ENCODE measurements at places on chromosomes 6 and 20.

DNA sequence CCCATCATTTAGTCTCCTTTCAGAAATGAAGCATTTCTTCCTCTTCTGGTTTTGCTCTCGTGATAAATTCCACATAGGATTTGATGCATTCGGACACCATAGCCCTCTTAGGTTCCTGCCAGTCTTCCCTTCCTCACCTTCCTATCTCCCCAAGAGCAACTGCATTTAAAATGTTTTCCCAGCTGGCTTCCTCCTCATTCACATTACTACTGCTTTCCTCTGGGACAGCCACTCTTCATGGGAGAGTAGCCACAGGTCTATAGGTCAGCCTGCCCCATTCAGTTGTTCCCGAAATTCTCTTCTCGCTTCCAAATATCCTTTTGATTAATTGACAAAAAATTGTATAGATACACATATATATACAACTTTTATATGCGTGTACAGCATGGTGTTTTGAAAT, 214.2 kb upstream of the PDE10A start:
- no peak for DNase-seq

- no peak for DNase-seq
Measured at GRCh38 chr6:24332317-24332716, 25.5 kb downstream of the DCDC2 start.

DNA sequence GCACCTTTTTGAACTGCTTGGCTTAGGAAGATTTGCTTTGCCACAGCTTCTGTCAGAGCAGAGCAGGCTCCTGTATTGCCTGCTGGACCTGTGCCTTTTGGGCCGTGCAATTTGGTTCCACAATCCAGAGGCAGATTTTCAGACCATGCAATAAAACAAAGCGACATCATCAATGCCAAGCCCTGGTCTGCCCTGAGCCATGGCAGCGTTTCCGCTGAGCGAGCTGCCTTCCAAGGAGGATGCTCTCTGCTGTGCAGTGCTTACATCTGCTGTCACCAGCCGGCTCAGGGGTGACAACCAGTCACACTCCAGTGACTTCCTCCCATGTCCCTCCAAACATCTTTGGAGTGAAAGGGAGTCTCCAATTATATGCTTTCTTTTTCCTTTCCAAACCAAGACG, 282.2 kb downstream of the CDH26 start:
- DNase-seq, result no peak

DNA sequence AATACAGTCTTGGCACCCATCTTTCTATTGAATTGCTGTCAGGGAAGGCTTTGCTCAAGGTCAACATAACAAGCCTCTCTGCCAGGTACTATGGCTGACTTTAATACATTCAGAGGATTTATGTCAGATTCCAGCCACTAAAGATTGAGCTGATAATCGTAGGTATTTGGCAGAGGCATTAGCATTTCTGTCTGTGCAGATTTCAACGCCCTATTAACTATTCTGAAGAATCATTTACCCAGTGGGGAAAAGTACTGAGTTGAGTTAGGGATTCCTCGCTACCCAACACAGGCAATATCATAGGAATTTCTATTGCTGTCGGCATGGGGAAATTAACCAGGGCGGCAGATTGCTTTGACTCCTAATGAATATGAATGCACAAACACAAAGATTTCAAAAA, 233.7 kb upstream of the SPTLC3 start:
- no peak for DNase-seq

- no peak for DNase-seq
Measured at GRCh38 chr20:2701671-2702081, 9.1 kb downstream of the EBF4 start.

DNA sequence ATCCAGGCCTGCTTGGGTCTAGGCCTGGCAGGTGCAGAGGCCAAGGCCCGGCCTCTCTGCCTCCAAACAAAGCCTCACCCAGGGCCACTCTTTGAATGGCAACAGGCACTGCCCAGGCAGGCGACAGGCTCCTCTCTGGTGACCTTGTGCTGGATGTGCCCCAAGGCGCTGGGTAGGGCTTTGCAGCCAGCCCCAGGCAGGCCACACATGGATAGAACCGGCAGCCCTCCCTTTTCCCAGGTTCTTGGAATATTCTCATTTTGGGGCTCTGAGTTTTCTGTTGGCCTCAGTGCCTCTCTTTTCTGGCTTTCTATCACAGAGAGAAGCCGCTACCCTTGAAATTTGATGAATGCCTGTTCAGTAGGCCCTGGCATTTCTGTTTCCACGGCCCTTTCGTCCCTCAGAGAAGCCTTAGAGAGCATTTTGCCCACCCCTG, 18.9 kb downstream of the PKIG start:
- DNase-seq, result no peak

DNA sequence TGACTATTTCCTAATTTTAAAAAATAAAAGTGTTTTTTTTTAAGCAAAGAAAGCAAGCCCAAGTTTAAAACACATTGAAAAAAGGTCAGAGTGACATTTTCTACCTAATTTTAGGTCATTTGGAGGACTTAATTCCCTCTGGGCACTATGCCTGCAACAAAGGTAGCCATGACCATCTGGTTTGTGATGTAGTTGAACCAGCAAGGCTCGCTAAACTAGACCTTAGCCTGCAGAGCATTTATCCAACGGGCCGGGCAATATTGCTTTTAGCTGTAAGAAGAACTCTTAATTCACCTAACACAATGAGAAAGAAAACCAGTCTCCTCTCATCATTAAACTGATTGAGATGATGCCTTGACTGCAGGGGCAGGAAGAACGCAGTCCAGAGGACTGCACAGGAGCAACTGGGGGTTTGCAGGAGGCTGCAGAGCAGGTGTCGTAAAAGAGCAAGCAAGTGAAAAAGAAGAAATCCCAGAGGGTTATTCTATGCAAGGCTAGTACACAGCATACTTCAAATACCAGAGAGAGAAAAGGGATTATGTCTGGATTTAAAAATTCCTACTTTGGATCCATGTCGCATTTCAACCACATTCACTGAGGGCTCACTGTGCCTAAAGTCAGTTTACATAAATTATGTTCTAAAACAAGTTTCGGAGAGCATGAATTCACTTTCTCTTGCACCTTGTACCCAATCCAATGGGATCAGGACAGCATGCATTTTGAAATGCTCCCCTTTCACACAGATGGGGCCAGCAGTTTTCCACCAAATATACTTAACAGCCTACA, 12.8 kb downstream of the TRAF3IP2 start:
- DNase-seq, result no peak

DNA sequence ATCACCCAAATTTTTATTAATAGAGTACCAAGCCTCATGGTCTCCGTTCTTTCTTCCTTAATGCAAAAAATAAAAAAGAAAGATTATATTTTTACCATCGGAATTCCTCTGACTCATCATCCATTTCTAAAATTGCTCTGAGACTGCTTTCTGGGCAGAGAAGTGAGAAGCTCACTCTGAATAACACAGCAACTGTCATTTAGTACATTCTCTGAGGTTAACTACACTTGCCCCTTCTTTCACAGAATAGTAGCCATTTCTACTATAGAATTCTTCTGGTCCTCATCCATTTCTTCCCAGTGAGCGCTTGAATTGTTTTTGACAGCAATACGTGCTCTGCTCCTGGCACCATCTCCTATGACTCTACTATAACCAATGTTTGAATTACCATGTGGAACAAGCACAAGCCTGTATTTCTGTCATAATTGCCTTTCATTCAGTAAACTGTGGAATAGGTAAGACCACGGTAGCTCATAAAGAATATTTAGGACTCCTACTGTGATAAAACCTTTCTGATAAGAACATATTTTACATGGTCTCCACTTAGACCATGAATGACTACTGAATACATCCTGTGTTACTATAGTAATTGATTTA, 435.5 kb upstream of the NRSN1 start:
- no peak for DNase-seq

DNA sequence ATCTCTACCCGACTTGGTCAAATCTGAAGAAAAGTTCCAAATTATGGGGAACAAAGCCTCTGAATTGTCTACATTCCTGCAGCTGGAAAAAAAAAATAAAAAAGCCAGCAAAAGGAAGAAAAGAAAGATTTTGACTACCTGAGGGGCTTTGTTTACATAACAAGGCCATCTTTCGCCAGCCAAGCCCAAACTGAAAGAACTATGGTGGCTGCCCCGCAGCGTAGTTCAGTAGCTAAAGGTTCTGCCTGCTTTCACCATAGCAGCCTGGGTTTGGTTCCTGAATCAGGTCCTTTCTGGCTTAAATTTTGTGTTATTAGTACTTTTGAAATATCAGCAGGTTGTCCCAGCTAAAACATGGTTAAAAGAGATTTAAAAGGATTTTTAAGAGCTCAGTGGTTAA, 35.4 kb downstream of the ZNF133 start:
- no peak for DNase-seq

DNA sequence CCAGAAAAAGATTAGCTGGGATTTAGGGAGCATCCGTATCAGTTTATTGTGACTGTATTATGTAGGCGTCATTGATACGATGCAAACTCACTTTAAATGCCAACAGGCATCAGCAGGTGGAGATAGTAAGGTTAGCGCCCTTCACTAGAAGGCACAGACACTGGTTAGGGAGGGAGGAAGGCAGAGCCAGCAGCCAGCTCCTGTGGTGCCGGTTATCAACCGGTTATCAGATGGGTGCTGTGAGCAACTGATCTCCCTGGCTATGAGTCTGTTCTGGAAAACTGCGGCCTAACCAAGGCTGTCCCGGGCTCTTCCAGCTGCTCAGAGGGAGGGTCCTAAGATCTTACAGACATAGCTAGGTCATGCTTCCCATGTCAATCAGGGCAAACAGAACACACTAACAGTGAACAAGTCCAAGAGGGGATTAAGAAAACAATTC, 47.5 kb upstream of the CD93 start:
- no peak for DNase-seq

DNA sequence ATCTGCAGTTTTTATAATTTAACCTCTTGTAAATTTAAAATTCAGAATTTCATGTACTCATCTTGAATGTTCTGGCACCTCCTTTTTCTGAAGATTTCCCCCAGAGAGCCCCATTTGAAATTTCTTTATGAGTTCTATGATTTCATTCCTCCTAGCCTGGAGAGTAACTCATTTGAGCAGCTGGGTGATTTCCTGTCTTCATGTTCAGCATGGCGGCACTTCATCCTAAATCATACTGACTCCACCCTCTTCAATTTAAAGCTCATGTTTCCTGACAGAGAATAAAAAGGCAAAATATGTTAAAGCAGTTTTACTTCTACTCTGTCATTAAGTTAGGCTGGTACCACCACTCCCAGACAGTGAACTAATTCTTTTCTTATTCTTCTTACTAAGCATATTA, 250.9 kb upstream of the POU3F2 start:
- DNase-seq, result no peak

- no peak for DNase-seq
Measured at GRCh38 chr6:105058316-105058715, 101.4 kb downstream of the LIN28B start.

GRCh38 chr6:2164481-2164880, 80.9 kb downstream of the GMDS start:
- no peak for DNase-seq

GRCh38 chr6:53309059-53309900, 39.5 kb downstream of the ELOVL5 start:
- DNase-seq, result peak; percentile 68

DNA sequence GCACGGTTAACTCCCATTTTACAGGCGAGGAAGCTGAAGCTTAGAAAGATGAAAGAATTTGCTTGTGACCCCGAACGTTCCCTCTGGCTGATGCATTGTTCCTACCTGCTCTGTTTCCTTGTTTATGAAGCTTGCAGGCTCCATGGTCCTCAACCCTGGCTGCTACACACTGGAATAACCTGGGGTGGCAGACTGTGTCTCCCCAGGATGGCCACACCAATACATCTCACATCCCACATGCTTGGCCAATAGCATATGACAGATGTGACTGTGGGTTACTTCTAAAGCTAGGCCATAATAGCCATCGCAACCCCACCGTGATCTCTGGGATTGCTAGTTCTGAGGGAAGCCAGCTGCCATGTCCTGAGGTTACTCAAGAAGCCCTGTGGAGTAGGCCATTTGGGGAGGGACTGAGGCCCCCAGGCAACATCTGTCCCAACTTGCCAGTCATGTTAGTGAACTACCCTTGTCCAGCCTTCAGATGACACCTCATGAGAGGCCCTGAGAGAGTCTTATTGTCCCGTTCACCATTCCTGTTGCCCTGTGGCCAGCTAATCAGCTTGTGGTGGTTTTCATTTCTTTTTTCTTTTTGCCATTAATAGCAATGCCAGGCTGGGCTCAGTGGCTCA, 6.7 kb upstream of the FAM110A start:
- no peak for DNase-seq
